ENCODE measurements at places on chromosomes 2 and 18. TPM values are rescaled to one million over a fixed set of nuclear protein-coding genes. Genes with fewer than 3 reads are reported as not detected.

NAT8 gene
- not detected for total RNA-seq

CRYGC gene
- total RNA-seq, result not detected

DNA sequence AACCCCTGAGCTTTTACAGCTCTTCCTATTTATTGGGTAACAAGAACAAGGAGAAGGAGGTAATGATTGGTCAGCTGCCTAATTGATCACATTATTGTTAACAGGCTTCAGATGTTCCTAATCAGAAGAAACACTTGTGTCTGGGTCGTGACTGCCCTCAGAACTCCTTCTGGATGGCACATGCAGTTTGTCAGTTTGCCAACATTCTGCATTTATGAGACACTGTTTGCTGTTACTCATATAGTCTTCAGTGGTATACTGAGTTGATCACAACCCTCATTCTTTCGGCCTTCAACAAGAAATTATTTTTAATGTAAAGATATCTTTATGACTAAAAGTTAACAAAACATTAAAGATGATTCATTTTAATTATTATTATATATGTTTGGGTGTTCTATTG, 95.7 kb upstream of the DOCK10 start:
- H3K4me1 ChIP-seq, result no peaks in the 10 kb centered on the region
- DNase-seq, result no peak
- no peak overlapping the region for H3K27ac ChIP-seq
- H3K4me3 ChIP-seq, result no peak overlapping the region
- H3K27me3 ChIP-seq, result no peaks in the 10 kb centered on the region

GRCh38 chr18:48947560-48947959, 3.2 kb downstream of the SMAD7 start:
- no peak overlapping the region for H3K27ac ChIP-seq
- H3K4me1 ChIP-seq, result peaks cover 39% of the 10 kb centered on the region
- H3K4me3 ChIP-seq, result no peak overlapping the region
- H3K36me3 ChIP-seq, result no peaks in the 10 kb centered on the region

GRCh38 chr2:16640867-16641266, 24.8 kb downstream of the CYRIA start:
- H3K27ac ChIP-seq, result no peak overlapping the region
- no peaks in the 10 kb centered on the region for H3K36me3 ChIP-seq
- H3K4me3 ChIP-seq, result no peak overlapping the region
- H3K27me3 ChIP-seq, result no peaks in the 10 kb centered on the region
- no peaks in the 10 kb centered on the region for H3K4me1 ChIP-seq

DNA sequence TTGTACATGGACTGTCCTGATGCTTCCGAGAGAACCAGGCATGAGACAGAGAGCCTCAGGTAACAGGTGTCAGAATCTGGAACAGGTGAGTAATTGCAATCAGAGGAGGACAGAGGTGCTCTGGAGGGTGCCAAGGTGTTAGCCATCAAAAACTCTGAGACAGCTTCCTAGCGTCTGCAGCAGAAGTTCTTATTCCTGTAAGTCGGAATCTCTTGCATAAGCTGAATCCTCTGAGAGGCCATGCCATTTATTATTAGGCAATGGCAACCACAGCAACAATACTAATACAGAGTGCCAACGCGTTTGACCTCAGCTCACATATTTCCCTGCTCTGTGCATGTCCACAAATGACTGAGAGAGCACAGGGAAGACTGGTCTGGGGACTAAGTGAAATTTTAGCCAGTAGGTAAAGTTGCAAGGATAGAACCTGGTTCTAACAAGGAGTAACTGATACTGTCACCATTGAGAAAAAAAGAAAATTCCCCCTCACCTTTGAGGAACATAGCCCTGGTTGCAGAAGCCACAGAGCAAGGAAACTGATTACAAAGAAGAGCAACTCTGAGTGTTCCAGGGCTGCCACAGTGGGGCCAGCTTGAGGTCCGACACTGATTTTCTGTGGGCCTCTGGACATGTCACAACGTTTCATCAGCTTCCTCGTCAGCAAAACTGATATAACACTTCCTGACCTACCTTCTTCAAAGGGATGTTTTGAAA, 55.1 kb upstream of the ACSL3 start:
- H3K36me3 ChIP-seq, result no peaks in the 10 kb centered on the region
- H3K4me3 ChIP-seq, result no peak overlapping the region
- no peak for DNase-seq
- no peaks in the 10 kb centered on the region for H3K4me1 ChIP-seq

- H3K27ac ChIP-seq, result no peak overlapping the region
- no peak overlapping the region for H3K4me3 ChIP-seq
- DNase-seq, result no peak
- no peaks in the 10 kb centered on the region for H3K4me1 ChIP-seq
- H3K27me3 ChIP-seq, result no peaks in the 10 kb centered on the region
These were observed 266.6 kb downstream of the CAMKMT start for GRCh38 chr2:44628297-44628696.

DNA sequence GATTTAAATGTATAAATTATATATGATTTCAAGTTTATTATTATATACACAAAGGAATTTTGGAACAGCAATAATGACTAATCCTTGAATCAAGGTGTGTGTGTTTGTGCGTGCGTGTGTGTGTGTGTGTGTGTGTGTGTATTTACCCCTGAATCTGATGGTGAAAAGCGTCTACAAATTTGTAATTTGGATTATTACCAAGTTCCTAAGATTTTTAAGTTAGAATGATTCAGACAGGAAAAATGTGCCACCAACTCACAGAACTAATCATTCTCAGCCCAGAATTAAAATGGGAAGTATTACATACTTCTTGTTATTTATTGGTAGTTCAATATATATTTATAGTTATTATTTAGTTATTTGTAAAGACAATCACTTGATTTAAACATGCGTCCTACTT, 12.3 kb downstream of the CALCRL start:
- no peaks in the 10 kb centered on the region for H3K27me3 ChIP-seq
- H3K36me3 ChIP-seq, result no peaks in the 10 kb centered on the region
- DNase-seq, result no peak
- H3K27ac ChIP-seq, result no peak overlapping the region
- no peak overlapping the region for H3K4me3 ChIP-seq
- no peaks in the 10 kb centered on the region for H3K4me1 ChIP-seq

GRCh38 chr2:61167579-61167978, 5.6 kb downstream of the C2orf74 start:
- no peaks in the 10 kb centered on the region for H3K4me1 ChIP-seq
- no peak overlapping the region for H3K4me3 ChIP-seq
- no peaks in the 10 kb centered on the region for H3K27me3 ChIP-seq
- H3K27ac ChIP-seq, result no peak overlapping the region
- H3K36me3 ChIP-seq, result peaks cover 6% of the 10 kb centered on the region

DNA sequence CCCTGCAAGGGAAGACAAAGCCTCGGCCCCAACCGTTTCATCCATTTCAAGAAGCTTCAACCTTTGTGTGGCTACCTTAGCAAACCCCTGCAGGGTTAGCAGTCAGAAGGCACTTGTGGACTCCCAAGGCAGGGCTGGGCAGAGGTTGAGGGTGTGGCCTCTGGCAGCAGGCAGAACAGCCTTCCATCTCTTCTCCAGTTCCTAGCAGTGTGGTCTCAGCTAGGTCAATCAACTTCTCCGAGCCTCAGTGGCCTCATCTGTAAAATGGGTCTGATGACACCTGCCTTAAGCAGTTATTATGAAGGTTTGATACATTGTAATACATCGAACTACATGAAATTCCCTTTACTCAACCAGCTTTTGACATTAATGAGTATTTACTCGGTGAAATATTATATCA, 6.8 kb upstream of the PRSS56 start:
- no peaks in the 10 kb centered on the region for H3K27me3 ChIP-seq
- H3K4me3 ChIP-seq, result no peak overlapping the region
- no peak for DNase-seq
- H3K4me1 ChIP-seq, result peaks cover 12% of the 10 kb centered on the region
- H3K27ac ChIP-seq, result no peak overlapping the region
